ENCODE measurements at places on chromosomes 5 and 9.

- DNase-seq, result no peak
Measured at GRCh38 chr9:83599071-83599470, 23.9 kb upstream of the IDNK start.

DNA sequence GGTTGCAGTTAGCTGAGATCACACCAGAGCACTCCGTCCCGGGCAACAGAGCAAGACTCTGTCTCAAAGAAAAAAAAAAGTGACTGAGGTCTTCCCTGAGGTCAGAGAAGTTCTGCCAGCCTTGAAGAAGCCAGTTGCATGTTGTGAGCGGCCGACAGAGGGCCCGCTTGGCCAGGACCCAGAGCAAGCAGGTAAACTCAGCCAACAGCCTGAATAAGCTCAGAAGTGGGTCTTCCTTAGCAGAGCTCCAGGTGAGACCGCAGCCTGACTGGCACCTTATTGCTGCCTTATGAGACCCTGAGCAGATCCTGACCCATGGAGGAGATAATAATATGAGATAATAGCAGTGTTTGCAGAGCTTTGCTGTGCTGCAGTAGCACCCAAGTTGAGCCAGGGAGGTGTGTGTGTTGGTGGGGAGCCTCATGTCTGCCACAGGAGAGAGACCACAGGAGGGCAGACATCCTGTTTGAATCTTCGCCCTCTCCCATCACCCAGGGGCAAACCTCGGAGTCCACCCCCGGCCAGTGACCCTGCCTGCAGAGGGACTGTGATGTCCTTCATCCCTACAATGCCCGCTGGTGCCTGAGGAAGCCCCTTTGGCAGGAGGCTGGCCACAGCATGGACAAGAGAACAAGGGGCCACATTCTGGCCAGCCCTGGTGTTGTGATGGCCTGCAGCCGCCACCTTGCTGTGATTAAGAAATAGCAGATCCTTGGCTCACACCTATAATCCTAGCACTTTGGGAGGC lies 10.8 kb upstream of the BARX1 start:
- DNase-seq, result no peak

DNA sequence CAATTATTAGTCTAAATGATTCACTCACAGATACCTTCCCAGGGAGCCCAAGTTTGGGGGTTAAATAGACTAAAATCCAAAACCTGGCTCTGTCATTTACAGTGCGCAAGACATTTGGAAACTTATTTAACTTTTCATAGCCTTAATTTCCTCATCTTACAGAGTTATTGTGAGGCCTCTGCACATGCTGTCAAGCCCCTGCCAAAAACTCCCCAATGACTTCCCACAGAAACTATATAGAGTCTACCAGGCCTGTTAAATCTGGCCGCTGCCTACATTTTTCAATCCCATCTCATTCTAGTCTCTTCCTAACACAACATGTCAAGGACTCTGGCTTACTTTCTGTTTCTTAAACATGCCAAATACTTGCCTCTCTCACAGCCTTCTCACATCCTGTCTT lies 412.5 kb downstream of the ELAVL2 start:
- DNase-seq, result no peak

DNA sequence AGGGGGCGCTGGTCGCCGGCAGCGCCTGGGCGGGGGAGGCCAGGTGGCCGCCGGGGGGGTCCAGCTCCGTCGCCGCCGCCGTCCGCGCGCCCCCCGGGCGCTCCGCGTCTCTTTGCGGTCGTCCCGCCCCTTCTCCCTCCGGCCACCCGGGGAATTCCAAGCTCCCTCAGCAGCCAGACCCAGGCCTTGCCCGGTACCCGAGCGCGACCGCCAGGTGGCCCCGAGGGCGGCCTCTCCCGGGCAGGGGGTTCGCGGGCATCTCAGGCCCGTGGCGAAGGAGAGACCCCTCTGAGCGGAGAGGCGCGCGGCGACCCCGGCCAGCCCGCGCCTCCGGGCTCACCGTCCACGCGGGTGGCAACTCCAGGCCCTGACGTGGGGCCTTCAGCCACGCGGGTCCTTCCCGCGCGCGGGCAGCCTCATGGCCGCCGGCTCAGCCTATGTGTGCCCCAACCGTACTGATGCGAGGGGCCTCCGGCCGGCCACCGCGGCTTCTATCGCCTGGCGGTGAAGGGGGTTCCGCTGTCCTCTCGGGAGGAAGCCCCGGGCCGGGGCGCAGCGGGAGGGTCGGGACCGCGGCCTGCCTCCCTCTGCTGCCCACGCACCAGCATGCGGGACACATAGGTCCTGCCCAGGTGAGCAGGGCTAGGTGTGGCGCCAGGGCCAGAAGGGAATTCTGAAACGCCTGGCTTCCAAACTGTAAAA lies 529 bp upstream of the NRARP start:
- DNase-seq, result no peak

DNA sequence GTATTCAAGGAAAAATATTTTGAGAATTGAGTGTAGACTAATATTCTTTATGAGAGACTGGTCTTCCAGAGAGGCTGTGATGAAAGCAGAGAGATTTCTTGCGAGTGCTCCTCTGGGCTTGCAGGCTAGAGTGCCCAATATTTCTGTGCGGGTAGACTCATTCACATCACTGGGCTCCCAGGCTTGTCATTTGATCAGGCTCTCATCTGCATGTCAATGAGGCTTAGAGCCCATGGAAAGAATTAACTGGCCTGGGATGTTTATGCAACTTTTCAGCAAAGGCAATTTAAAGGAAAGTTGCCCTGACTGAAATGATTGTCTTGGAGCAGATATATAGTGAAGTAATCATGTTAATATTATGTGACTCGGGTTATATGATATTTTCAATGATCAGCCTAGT lies 42.3 kb downstream of the SNCAIP start:
- no peak for DNase-seq

DNA sequence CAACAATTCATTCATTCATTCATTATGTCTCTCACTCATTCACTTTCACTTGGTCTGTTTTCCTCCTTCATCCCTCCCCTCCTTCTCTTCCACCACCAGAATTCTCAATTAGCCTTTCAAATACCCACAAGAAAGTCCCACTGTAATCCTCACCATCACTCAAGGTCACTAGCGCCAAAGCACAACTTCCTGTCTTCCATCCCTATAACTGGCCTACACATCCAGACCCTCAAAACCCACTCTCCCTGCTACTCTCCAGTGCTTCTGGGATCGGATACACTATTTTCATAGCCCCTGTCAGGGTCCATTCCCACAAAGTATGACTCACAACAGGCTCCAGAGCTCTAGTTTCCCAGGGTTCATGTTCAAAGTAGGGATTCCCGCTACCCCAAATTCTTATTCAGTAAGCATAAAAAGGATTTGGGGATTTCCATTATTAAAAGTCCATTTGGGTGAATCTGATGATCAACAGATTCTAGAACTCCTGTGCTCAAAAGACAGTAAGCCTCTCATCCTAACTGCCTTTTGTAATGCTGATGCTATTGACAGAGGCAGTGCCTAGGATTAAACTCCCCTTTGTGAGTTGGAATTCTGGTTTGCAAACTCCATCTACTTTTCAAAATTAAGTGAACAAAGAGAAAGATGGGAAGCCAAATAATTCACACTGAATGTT lies 250.9 kb downstream of the SEMA5A start:
- no peak for DNase-seq

- DNase-seq, result no peak
Measured at GRCh38 chr9:108184941-108185340, 670.8 kb downstream of the ACTL7B start.

- DNase-seq, result no peak
Measured at GRCh38 chr9:9747787-9748186, 865.0 kb downstream of the PTPRD start.

GRCh38 chr5:110257971-110258370 lies 468.5 kb downstream of the TMEM232 start:
- no peak for DNase-seq

GRCh38 chr9:22373636-22374035 lies 73.0 kb upstream of the DMRTA1 start:
- no peak for DNase-seq

DNA sequence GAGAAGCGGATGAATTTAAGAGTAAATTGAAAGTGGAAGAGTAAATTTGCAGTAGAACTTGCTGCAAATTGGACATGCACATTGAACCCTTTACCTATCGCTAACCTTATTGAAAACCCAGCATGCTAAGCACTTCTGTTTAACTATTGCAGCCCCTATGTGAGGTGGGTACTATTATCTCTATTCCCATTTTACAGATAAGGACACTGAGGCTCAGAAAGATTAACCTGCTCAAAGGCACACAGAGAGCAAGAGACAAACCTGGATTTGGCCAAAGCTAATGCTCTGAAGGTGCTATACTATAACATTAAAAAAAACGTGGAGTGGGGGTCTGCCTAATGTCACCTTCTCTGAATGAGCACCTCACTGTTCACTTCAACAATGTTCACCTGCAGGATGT lies 21.0 kb downstream of the SH3RF2 start:
- no peak for DNase-seq

- no peak for DNase-seq
Measured at GRCh38 chr5:103598997-103599566, 36.5 kb upstream of the NUDT12 start.

DNA sequence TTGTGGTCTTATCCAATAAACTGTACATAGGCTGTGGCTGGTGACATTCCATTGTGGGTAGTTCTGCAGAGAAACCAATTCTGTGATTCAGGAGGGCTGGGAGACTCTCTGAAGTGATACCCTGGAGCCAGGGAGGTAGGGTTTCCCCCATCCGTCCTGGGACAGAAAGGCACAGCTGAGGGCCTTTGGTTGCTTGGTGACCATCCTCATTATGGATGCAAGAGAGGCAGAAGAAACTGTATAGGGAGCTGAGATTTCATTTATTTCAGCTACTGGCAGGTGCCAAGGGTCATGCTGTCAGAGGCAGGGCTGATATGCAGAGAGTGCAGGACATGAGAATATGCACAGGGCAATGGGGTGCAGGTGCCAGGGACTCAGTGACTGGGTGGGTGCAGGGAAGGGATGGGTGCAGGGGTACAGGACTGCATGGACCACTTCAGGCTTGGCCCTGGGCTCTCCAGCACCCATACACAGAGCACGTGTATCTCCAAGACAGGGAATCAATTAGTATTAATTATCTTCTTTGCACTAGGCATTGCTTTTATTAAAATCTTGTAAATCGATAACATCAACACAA lies 236.5 kb downstream of the ICE1 start:
- DNase-seq, result no peak

GRCh38 chr5:95850391-95850894 lies 27.9 kb upstream of the GLRX start:
- no peak for DNase-seq

DNA sequence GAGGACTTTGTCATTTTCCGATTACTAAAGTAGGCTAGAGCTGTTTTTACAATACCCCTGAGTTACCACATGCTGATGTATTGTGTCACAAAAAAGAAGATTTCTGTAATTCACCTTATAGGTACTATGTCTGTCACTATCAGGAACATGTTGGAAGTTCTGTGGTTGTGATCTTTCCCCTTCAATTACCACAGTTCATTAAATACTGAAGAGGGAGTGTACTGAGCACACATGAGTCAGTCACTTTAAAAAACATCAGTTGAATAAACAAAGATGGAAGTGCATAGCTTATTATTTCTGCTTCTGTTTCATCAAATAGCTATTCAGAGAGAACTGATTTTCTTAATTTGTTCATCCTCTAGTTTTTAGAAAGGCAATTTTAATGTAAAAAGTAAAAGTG lies 31.7 kb downstream of the AP3S1 start:
- DNase-seq, result no peak

DNA sequence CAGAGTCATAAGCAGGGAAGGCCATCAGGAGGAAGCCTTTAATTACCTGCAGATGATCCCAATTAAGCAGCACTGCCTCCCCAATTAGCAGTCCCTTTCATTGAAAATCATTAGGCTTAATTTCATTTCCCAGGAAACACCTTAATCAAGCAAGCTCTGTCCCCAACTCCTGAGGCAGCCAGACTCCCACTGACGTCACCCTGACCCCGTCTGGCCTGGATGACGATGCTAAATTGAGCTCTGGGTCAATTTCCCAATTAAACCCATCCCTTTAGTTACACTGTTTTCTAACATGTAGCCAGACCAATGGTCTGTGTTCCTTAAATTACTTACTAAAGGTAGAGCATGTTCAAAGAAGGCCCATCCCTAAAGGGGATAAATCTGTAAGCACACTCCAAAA lies 84.0 kb upstream of the SPOCK1 start:
- no peak for DNase-seq

DNA sequence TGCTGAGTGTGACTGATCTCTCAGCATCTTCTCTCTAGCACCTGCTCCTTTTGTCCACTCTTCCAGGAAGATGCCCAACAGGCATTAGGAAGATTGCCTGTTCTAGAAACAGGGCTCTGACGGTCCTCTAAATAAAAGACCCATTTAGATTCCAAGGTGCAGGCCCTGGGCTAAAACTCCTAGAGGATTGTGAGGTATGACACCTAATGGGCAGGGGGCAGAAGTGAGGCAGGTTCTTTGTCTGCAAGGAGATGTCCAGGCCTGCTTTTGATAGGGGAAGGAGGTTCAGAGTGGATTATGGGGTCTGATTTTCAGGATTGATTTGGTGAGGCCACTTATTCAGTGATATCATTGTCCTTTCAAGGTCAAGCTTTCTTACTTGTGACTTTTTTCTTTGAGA lies 140.8 kb upstream of the TRPC7 start:
- no peak for DNase-seq

- DNase-seq, result no peak
Measured at GRCh38 chr5:96176022-96176421, 214.4 kb upstream of the ELL2 start.

- DNase-seq, result no peak
Measured at GRCh38 chr9:79912318-79913070, 340.7 kb downstream of the TLE4 start.

DNA sequence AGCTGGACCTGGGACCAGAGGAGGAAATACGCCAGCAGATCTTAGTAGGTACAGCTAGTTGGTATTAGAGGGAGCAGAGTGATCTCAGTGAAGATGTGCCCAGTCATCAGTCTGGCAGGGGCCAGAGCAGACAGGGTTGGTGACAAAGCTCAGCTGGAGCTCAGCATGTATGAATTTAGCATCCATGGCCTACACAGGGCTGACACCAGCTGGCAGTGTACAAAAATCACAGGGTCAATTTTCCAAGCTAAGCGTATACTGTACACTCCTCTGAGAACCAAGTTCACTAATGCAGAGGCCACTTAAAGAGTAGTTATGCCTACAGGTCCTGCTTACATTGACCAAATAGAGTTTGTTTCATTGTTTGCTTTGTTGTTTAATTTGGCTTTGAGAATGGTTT lies 146.6 kb downstream of the SLC24A2 start:
- no peak for DNase-seq

- no peak for DNase-seq
Measured at GRCh38 chr9:16281707-16282106, 588.8 kb downstream of the BNC2 start.

DNA sequence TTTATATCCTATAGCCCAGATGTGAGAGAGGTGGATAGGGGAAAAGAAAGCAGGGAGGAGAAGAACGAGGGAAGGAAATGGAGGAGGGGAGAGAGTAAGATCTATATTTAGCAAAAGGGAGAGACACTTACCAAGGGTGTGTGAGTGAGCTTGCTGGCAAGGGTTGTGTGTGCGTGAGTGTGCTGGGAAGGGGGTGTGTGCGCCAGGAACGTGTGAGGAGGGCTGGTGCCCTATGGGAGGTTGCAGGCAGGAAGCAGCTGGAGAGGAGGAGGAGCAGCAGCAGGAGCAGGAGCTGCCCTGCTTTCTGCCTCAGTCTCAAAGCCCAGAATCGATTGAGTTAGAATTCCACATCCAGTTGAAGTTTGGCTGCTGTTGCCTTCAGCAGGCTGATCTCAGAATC lies 148.3 kb upstream of the RUSC2 start:
- DNase-seq, result no peak

- no peak for DNase-seq
Measured at GRCh38 chr5:67490543-67491321, 294.1 kb upstream of the CD180 start.
